ENCODE measurements at places on chromosomes 1 and 21.

DNA sequence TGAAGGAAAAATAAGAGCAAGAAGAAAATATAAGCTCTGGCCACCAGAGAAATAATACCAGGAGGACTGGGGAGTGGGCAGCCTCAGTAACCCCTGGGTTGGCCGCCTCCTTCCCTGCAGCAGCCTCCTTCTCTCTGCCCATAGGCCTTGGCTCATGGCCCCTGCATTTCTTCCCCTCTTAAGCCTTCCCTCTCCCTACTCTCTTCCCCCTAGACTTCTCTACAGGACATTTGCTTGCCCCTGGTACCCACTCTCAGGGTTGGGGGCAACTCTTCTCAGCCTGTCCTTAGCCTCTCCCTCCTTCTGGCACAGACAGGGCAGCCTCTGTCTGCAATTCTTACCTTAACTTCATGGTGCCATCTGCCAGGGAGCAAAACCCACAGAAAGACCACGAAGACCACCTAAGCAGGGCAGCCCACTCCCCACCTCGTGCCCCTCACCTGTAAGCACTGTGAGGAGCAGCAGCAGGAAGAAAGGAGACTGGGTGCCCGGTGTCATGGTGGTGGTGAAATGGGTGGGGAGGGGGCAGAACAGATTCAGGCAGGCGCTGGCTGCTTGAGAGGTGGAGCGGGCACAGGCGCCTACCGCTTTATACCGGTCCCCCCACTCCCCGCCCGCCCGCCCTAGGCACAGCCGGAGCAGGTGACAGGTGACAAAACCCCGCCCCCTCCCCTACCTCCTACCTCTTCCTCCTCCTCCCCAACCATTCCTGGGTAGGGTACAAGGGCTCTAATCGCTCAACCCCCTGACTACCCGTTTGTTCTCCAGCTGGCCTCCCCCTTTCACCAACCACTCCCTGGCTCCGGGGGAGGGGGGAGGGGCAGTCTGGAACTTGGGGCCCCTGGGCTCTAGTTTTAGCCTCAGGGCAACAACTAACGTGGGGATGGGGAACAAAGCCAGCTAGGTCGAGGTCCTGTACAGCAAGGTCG, 15.1 kb downstream of the THBS3 start:
- DNase-seq, result no peak

GRCh38 chr1:9826616-9827015, 2.9 kb upstream of the CLSTN1 start:
- DNase-seq, result no peak

DNA sequence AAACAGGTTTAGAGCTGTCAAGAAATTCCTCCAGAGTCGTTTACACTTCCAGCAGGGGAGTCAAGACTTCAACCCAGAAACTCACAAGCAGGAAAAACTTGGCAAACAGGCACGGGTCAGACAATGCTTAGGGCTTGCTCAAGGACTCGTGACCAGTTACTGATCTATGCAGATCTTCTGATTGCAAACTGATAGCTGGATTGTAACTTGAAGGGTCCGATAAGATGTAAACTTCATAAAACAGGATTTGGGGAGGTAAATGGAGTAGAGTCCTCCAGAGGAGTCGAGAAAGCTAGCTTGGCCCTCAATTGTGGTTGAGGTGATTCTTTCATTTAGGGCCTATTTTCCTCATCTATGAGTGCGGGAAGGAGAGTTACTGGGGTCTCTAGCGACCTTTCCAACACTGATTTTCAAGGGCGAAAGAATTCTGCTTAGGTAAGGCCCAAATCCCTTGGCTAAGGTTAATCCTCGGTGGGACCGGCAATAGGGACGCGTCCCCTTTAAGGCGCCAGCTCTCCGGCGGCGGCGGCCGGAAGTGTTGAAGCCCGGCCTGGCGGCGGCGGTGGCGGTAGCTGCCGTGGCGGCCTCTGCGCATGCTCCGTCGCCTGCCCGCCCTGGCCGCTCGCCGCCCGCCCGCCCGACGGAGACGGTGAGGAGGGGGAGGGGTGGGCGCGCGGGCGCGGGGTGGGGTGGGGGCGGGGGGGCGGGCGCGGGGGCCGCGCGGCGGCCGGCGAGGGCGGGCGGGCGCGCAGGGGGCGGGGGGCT, at the start of gene GMEB1:
Gene GMEB1, plus strand, starts transcription at position 594 of the 765 bp plus-strand sequence. CDS start 14,829 bp downstream, outside the sequence.
- DNase-seq, result peak; percentile 56

DNA sequence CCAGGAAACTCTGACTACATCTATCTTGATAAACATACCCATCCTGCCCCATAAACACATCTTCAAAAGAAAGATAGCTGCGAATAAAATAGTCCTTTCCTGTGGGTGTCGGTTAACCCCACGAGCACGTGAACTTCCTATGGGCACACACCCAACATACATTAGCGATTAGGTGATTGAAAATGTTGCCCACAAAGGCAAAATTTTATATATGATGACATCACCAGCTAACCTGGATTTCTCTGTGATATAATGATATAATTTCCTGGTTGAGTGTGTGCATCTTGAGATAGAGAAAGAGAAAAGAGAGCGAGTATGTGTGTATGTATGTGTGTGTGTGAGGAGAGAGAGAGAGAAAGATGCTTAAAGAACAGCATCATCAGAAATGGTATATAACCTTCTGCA, 296.1 kb downstream of the PTPRC start:
- peak; percentile 43 for DNase-seq

DNA sequence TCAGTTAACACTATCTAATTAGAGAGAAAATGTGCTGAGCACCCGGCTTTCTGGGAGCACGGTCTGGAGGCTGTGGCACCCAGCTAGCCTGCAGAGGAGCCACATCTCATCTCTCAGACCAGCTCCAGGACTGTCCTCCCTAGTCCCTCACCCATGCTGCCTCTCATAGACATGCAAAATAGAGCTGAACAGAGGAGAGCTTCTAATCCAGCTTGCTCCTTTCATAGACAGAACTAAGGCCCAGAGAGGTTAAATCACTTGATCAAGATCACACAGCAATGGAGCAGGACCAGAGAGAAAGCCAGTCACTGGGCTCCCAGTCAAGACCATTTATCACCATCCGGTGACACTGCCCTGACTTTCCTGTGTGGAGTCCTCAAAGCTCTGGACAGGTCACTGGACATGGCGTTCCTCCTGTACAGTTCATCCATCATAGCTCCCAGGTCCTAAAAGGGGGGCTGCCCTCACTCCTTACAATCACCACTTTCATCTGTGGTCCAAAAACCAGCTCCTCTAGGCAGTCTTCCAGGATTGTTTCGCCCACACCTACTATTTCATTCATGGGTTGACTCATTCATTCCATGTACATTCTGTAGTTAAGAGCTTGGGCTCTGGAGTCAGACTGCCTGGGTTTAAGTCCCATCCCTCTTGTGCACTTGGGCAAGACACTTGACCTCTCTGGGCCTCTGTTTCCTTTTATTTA, 8.8 kb upstream of the CAMK2N1 start:
- peak; percentile 77 for DNase-seq

GRCh38 chr1:218482683-218483082, 137.5 kb downstream of the TGFB2 start:
- DNase-seq, result no peak

DNA sequence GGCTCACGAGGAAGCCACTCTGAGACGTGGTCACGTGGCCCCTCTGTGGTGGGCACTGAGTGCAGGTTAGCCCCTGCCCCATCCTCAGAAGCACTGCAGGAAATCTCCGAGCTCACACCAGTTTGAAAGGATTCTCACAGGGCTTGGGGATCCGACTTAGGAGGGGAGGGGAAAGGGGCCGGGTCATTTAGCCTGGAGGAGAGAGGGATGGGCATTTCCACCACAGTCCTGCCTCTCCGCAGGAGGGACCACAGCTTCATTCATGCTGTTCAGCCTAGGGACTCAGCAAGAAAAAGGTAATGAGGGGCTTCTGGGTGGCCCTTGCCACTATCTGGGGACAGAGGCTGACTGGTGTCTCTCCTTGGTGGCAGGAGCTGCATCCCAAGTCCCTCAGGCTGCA, 126.5 kb downstream of the NPHP4 start:
- no peak for DNase-seq

DNA sequence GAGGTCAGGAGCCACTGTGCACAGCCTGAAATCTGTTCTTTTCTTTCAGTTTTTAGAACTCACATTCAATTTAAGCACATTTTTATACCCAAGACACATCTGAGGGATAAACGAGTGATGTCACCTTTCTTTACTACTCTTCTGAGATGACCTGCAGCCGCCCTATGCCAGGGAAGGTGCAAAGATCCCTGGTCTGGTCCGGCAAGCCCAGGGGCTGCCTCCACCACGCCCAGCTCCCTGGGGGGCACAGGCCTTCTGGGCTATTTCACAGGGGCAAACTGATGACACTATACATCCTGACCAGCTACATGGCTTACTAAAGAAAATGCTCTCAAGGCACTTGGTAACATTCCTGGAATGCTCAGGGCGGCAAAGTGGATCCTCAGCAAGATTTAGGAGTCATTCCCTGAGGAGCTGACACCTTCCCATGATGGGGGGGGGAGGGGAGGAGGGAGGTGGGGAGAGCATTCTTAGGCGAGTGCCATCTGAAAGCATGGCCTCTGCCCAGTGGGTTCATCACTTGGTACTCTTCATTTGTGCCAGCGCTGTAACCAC, 11.3 kb downstream of the MRAP start:
- no peak for DNase-seq

DNA sequence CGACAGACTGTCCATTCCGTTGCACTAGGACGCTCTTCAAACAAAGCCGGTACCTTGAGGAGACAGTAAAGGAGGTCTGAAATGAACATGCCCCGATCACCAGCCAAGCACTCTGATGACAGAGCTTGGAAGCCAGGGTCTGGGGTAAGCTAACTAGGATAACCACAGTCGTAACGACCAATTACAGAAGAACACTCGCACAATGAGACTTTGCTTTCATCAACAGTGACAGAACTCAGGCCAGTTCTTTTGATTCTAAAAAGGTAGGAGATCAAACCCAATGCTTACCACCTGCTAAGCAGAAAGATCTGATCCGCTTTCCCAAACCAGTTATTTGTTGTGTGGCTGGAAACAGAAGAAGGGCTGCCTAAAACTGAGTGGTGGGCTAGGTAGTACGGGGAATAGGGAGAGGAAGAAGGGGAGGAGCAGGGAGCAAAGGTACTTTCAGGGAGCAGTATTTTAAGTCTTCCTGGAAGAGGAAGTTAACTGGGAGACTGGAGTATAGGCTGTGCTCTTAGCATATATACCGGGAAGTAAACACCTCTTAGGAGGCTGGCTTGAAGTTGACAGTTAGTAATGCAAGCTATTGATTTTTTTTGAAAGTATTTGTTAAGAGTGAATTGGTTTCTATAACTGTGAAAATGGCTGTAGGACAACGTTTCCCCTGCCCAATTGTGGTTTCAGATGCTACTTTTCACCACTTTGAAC, 38.4 kb downstream of the UCK2 start:
- DNase-seq, result no peak

- peak; percentile 49 for DNase-seq
Measured at GRCh38 chr1:63148825-63149645, 173.3 kb upstream of the FOXD3 start.

GRCh38 chr1:245014247-245015029, 140.3 kb upstream of the KIF26B start:
- no peak for DNase-seq

- DNase-seq, result no peak
Measured at GRCh38 chr1:19123837-19124236, 86.2 kb downstream of the UBR4 start.

DNA sequence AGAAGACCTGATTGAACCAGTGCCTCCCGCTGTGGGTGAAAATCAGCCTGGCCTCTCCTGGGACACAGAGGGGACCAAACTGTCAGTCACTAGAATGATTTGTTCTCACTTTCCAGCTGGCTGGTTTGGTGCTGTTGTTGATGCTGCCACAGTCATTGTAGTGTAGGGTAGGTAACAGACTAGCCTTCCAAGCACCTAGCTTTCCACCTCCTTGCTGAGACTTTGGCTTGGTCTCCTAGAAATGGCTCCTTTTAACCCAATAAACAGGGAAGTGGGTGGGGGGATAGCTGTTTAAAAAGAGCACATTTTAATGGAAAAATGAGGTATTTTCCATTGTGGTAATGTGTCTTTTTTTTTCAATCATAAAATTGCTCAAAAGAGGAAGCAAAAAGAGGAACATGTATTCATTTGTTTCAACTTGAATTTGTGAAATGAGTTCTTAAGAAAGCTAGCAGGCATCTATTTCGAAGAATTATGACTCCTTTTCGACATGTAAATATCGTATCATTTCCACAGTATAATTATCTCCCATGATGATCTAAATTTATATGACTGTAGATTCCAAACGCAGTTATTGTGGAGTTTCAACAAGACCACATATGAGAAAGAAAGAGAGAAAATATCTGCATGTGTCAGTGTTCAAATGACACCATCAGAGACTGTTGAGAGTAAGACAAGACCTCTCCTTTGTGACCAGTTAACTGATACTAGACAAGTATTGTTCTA, 190.1 kb downstream of the HLX start:
- DNase-seq, result no peak

DNA sequence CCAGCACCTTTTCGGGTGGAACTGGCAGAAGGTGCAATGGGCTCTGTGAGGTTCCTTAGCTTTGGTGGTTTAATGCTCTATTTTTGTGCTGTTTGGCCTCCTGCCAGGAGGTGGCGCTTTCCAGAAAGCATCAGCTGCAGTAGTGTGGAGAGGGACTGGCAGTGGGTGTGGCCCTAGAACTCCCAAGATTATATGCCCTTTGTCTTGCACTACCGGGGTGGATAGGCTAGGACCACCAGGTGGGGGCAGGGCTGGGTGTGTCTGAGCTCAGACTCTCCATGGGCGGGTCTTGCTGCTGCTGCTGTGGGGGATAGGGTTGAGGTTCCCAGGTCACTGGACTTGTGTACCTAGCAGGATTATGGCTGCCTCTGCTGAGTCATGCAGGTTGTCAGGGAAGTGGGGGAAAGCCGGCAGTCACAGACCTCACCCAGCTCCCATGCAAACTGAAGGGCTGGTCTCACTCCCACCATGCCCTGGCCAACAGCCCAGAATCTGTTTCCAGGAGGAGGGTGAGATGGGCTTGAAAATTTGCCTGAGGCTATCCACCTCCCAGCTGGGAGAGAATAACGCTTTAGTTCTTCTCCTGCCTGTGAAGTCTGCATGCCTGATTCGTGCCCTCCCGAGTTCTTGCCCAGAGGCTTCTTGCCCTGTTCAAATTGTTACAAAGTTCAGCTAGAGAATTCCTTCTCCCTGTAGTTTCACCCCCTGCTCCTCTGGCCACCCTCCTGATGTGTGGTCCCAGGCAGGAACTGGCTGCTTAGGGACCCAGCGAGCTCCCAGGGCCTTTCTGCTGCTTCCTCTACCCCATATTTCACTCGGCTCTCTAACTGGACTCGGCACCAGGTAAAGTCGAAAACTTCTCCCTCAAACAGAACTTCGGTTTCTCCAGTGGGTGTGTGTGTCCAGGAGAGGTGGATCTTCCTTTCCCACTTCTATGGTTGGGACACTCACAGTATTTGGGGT, 76.5 kb upstream of the BTG3 start:
- DNase-seq, result peak; percentile 5

- DNase-seq, result peak; percentile 87
Measured at GRCh38 chr1:7117399-7118281, 332.4 kb downstream of the CAMTA1 start.

DNA sequence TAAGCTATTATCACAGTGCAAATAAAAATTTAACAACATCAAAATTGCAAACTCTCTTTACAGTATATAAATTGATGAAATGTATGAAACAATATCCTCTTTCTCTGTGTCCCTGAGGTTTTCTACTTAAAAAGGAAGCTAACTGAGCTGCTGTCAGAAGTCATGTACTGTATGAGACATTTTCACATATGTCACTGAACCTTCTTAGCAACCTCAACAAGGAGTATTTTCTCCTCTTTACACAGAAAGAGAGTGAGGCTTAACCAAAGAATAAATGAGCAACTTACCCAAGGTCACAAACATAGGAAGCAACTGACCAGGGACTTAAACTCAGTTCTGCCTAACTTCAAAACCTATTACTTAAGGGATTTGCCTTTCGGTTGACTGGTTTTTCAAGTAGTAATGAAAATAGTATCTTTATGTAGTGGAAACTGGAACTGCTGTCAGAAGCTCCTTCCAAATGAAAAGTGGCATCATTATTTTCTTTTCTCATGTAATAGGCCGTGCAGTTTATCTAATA, 288.9 kb downstream of the LRRIQ3 start:
- no peak for DNase-seq
